ENCODE measurements at places on chromosomes 16 and 17. TPM values are rescaled to one million over a fixed set of nuclear protein-coding genes. Genes with fewer than 3 reads are reported as not detected.

GRCh38 chr17:30117675-30118081, 1.1 kb downstream of the NSRP1 start:
- no peaks in the 10 kb centered on the region for H3K27me3 ChIP-seq
- peak overlapping the region; percentile 88 for H3K4me3 ChIP-seq
- no peak for DNase-seq
- H3K36me3 ChIP-seq, result peaks cover 7% of the 10 kb centered on the region
- peak overlapping the region; percentile 97 for H3K27ac ChIP-seq
- H3K4me1 ChIP-seq, result peaks cover 13% of the 10 kb centered on the region

GRCh38 chr16:2468725-2469398, 2.2 kb upstream of the NTN3 start:
- H3K4me1 ChIP-seq, result peaks cover 25% of the 10 kb centered on the region
- DNase-seq, result peak; percentile 61
- peaks cover 17% of the 10 kb centered on the region for H3K27me3 ChIP-seq
- no peak overlapping the region for H3K4me3 ChIP-seq

SSH2 gene
- 7.6 TPM for total RNA-seq

- no peaks in the 10 kb centered on the region for H3K4me1 ChIP-seq
- H3K36me3 ChIP-seq, result no peaks in the 10 kb centered on the region
- H3K27ac ChIP-seq, result no peak overlapping the region
These were observed 58.5 kb downstream of the MYH13 start for GRCh38 chr17:10314329-10314728.

FBXO39 gene
- total RNA-seq, result not detected

- no peak for DNase-seq
- H3K36me3 ChIP-seq, result no peaks in the 10 kb centered on the region
- no peaks in the 10 kb centered on the region for H3K4me1 ChIP-seq
- H3K27me3 ChIP-seq, result no peaks in the 10 kb centered on the region
- H3K4me3 ChIP-seq, result no peak overlapping the region
These were observed 525.2 kb upstream of the GOT2 start for GRCh38 chr16:59259074-59259949.

GRCh38 chr16:77660311-77660710, 62.0 kb upstream of the NUDT7 start:
- H3K4me3 ChIP-seq, result no peak overlapping the region
- H3K4me1 ChIP-seq, result no peaks in the 10 kb centered on the region
- DNase-seq, result no peak

ALOX15B gene
- total RNA-seq, result 8.1 TPM

KRTAP1-5 gene
- total RNA-seq, result not detected

GOSR2 gene
- 61.9 TPM for total RNA-seq

DNA sequence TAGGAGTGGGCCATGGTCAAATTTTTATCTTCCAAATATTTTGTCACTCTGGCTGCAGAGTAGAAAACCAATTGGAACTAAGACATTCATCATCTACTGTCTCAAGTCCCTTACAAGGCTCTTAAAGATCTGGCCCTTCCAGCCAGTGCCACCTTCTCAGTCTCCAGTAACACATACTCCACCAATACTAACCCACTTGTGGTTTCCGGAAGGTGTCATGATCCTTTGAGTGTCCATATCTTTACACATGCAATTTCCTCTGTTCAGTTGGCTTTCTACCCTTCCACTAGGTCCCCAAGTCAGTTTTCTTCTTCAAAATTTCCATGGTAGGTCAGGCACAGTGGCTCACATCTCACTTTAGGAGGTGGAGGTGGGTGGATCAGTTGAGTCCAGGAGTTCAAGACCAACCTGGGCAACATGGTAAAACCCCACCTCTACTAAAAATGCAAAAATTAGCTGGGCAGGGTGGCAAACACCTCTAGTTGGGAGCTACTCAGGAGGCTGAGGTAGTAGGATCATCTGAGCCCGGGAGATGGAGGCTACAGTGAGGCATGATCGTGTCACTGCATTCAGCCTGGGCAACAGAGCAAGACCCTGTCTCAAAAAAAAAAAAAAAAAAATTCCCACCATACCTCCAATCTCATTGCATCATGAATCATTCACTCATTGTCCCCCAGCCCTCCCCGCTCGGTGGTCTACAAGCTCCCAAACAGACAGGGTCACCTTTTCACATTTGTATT, 6.0 kb upstream of the GRB2 start:
- no peaks in the 10 kb centered on the region for H3K27me3 ChIP-seq
- H3K4me3 ChIP-seq, result no peak overlapping the region
- DNase-seq, result no peak
- no peaks in the 10 kb centered on the region for H3K4me1 ChIP-seq
- no peak overlapping the region for H3K27ac ChIP-seq
- H3K36me3 ChIP-seq, result no peaks in the 10 kb centered on the region

CD19 gene
- 0.32 TPM for total RNA-seq

RNF135 gene
- 7.4 TPM for total RNA-seq

SLC47A1 gene
- 146 TPM for total RNA-seq

DNA sequence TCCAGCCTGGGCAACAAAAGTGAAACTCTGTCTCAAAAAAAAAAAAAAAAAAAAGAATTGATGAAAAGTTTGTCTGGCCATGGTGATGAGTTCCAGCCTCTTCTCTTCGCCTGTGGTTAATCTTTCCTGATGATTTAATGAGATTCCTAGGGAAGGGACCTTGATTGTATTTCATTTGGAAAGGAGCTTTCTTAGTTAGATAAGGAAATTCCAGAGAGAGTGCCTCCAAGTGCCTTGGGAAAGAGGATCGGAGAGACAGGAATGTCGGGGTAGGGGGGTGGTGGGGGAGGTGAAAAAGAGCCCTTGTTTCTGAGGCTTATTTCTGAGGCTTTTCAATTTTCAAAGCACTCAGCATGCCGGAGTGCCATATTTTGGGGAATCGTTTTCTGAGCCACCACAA, 93.2 kb upstream of the SIAH1 start:
- H3K4me1 ChIP-seq, result no peaks in the 10 kb centered on the region
- H3K4me3 ChIP-seq, result no peak overlapping the region
- no peak for DNase-seq
- no peaks in the 10 kb centered on the region for H3K36me3 ChIP-seq
- no peak overlapping the region for H3K27ac ChIP-seq

SOX9 gene
- 5.7 TPM for total RNA-seq

DNA sequence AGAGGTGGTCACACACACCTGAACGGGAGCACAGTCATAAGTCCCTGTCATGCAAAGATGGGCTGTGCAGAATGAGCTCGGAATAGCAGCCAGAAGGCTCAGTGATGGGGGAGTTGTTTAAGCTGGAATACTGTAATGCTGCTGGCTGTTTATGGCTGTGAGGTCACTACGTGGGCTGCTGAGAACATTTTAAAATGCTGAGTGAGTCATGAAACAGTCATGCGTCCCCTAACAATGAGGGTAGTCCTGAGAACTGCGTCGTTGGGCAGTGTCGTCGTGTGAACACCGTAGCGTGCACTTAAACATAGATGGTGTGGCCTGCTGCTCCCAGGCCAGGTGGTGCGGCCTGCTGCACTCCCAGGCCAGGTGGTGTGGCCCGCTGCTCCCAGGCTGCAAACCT, 39.7 kb downstream of the TBCD start:
- no peaks in the 10 kb centered on the region for H3K4me1 ChIP-seq
- DNase-seq, result no peak
- H3K27ac ChIP-seq, result no peak overlapping the region
- H3K27me3 ChIP-seq, result no peaks in the 10 kb centered on the region
- H3K36me3 ChIP-seq, result no peaks in the 10 kb centered on the region

FBXW10B gene
- 0.35 TPM for total RNA-seq

STX4 gene
- total RNA-seq, result 79.6 TPM

DNA sequence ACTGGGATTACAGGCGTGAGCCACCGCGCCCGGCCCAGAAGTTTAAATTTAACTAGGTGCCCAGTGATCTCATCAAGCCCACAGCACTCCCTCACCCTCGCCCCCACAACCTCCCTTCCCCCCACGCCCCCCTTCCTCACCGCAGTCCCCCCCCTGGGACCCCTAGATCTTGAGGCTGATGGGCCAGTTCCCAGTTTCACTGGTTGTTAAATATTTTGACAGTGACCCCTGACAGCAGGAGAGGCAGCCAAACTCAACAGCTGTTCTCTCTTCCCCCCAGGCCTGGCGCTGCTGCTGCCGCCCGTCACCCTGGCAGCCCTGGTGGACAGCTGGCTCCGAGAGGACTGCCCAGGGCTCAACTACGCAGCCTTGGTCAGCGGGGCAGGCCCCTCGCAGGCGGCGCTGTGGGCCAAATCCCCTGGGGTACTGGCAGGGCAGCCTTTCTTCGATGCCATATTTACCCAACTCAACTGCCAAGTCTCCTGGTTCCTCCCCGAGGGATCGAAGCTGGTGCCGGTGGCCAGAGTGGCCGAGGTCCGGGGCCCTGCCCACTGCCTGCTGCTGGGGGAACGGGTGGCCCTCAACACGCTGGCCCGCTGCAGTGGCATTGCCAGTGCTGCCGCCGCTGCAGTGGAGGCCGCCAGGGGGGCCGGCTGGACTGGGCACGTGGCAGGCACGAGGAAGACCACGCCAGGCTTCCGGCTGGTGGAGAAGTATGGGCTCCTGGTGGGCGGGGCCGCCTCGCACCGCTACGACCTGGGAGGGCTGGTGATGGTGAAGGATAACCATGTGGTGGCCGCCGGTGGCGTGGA, 15.6 kb downstream of the QPRT start:
- H3K36me3 ChIP-seq, result no peaks in the 10 kb centered on the region
- no peak overlapping the region for H3K27ac ChIP-seq
- no peak overlapping the region for H3K4me3 ChIP-seq
- H3K27me3 ChIP-seq, result no peaks in the 10 kb centered on the region
- no peaks in the 10 kb centered on the region for H3K4me1 ChIP-seq

MYO15A gene
- total RNA-seq, result not detected

DNA sequence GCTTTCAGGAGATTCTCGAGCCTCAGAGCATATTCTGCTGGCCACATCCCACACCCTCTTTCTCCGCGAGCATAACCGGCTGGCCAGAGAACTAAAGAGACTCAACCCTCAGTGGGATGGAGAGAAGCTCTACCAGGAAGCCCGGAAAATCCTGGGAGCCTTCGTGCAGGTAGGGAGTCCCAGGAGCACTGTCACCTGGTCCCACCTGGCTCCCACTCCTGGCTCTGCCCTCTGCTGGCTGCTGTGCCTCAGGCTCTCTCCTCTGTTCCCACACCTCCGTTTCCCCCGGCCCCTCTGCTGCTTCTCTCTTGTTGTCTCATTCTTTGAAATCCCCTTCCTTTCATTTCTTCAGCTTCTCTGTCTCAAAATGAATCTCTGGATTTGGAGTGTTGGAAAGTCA, 16.4 kb downstream of the LPO start:
- DNase-seq, result no peak
- no peak overlapping the region for H3K4me3 ChIP-seq
- no peaks in the 10 kb centered on the region for H3K4me1 ChIP-seq
- H3K36me3 ChIP-seq, result no peaks in the 10 kb centered on the region
- no peak overlapping the region for H3K27ac ChIP-seq
- H3K27me3 ChIP-seq, result peaks cover 12% of the 10 kb centered on the region

- peak; percentile 51 for DNase-seq
- H3K36me3 ChIP-seq, result no peaks in the 10 kb centered on the region
- no peaks in the 10 kb centered on the region for H3K27me3 ChIP-seq
- no peak overlapping the region for H3K4me3 ChIP-seq
- H3K27ac ChIP-seq, result peak overlapping the region; percentile 83
These were observed 2.7 kb downstream of the ZFPM1 start for GRCh38 chr16:88455610-88456355.

KIAA0753 gene
- total RNA-seq, result 13.8 TPM

C17orf78 gene
- not detected for total RNA-seq

- peaks cover 2% of the 10 kb centered on the region for H3K4me1 ChIP-seq
- no peaks in the 10 kb centered on the region for H3K36me3 ChIP-seq
- no peak overlapping the region for H3K4me3 ChIP-seq
- peak; percentile 78 for DNase-seq
- H3K27me3 ChIP-seq, result no peaks in the 10 kb centered on the region
These were observed 2.3 kb upstream of the PHF12 start for GRCh38 chr17:28953444-28954118.

- no peaks in the 10 kb centered on the region for H3K36me3 ChIP-seq
- DNase-seq, result no peak
- H3K4me1 ChIP-seq, result no peaks in the 10 kb centered on the region
These were observed 131.3 kb downstream of the CYB561 start for GRCh38 chr17:63314761-63315160.

GRCh38 chr16:85072076-85072860, 40.0 kb downstream of the CIBAR2 start:
- DNase-seq, result no peak
- peaks cover 50% of the 10 kb centered on the region for H3K36me3 ChIP-seq
- no peaks in the 10 kb centered on the region for H3K27me3 ChIP-seq
- no peaks in the 10 kb centered on the region for H3K4me1 ChIP-seq
- H3K4me3 ChIP-seq, result no peak overlapping the region

- H3K4me3 ChIP-seq, result no peak overlapping the region
- no peaks in the 10 kb centered on the region for H3K27me3 ChIP-seq
- no peak overlapping the region for H3K27ac ChIP-seq
- H3K36me3 ChIP-seq, result no peaks in the 10 kb centered on the region
- DNase-seq, result no peak
These were observed 32.9 kb downstream of the KATNIP start for GRCh38 chr16:27582883-27583282.

All from adrenal gland (tissue), 19 donors.